CD8-positive, alpha-beta memory T cell (primary cell): ENCODE measurements at places on chromosomes 4 and X. TPM values are rescaled to one million over a fixed set of nuclear protein-coding genes. Genes with fewer than 3 reads are reported as not detected.
A peak's percentile ranks its signal among the peaks of the same experiment; 100 is the strongest.

Gene FGD1
- not detected for total RNA-seq

Gene GC
- total RNA-seq, result not detected

Gene RNF212
- 1.2 TPM for total RNA-seq

Gene F8
- total RNA-seq, result 11.9 TPM

Gene MAGED4B
- 2.1 TPM for total RNA-seq

Gene HGFAC
- total RNA-seq, result not detected

GRCh38 chr4:1714303-1715001, 2.3 kb upstream of the SLBP start:
- peaks cover 42% of the 10 kb centered on the region for H3K4me1 ChIP-seq
- no peaks in the 10 kb centered on the region for H3K27me3 ChIP-seq
- peak overlapping the region; percentile 90 for H3K27ac ChIP-seq
- H3K36me3 ChIP-seq, result peaks cover 8% of the 10 kb centered on the region

GRCh38 chr4:178385481-178385880, 943.2 kb upstream of the AGA start:
- H3K4me3 ChIP-seq, result no peak overlapping the region
- H3K36me3 ChIP-seq, result no peaks in the 10 kb centered on the region
- no peak for DNase-seq

DNA sequence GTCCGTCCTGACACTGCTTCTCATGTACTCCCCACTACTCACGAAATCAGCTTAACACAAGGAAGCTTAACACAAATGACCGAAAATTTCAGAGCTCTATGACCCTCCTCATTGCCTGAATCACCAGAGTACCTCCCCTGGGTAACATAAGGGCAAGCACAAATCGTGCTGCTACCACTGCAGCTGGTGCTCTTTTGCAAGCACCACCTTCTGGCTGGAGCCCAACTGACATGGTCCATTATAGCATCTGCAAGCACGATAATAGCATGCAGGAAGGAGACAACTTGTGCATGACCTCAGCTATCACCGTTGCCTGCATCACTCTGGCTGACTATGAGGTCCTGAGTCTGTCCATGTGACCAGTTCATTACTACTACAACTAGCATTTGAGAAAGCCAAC, 308.0 kb downstream of the TEX13C start:
- no peaks in the 10 kb centered on the region for H3K4me1 ChIP-seq
- no peak overlapping the region for H3K4me3 ChIP-seq
- no peaks in the 10 kb centered on the region for H3K36me3 ChIP-seq
- H3K27ac ChIP-seq, result no peak overlapping the region
- DNase-seq, result no peak

GRCh38 chr4:3221996-3222395, 27.0 kb upstream of the MSANTD1 start:
- peaks cover 58% of the 10 kb centered on the region for H3K36me3 ChIP-seq
- peak; percentile 17 for DNase-seq
- H3K4me1 ChIP-seq, result no peaks in the 10 kb centered on the region
- H3K27ac ChIP-seq, result no peak overlapping the region
- H3K4me3 ChIP-seq, result no peak overlapping the region

GRCh38 chr4:182124359-182124758, 118.8 kb upstream of the TENM3 start:
- H3K27ac ChIP-seq, result no peak overlapping the region
- H3K4me1 ChIP-seq, result no peaks in the 10 kb centered on the region
- H3K36me3 ChIP-seq, result no peaks in the 10 kb centered on the region
- H3K4me3 ChIP-seq, result no peak overlapping the region

GRCh38 chr4:16636304-16636703, 262.1 kb downstream of the LDB2 start:
- no peak overlapping the region for H3K4me3 ChIP-seq
- H3K27ac ChIP-seq, result no peak overlapping the region
- H3K4me1 ChIP-seq, result no peaks in the 10 kb centered on the region
- no peaks in the 10 kb centered on the region for H3K36me3 ChIP-seq
- no peaks in the 10 kb centered on the region for H3K27me3 ChIP-seq

DNA sequence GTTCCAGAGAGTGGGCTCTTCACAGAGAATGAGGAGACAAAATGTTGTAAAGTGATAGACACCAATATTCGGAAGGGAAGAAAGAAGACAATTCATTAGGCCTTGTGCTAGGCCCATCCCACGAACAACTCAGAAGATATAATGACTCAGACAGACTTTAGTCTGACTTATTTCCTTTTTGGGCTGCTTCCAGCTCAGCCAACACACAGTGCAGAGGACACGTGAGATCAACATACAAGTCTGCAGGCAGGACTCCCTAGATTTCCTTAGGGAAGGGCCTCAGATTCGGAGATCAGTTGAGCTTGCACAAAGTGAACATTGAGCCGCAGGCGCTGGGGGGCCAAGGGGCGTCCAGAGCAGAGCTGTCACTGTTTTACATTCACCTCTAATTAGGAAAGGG, 290.7 kb upstream of the TENM3 start:
- no peaks in the 10 kb centered on the region for H3K27me3 ChIP-seq
- no peaks in the 10 kb centered on the region for H3K36me3 ChIP-seq
- no peak overlapping the region for H3K4me3 ChIP-seq
- no peaks in the 10 kb centered on the region for H3K4me1 ChIP-seq
- H3K27ac ChIP-seq, result no peak overlapping the region

DNA sequence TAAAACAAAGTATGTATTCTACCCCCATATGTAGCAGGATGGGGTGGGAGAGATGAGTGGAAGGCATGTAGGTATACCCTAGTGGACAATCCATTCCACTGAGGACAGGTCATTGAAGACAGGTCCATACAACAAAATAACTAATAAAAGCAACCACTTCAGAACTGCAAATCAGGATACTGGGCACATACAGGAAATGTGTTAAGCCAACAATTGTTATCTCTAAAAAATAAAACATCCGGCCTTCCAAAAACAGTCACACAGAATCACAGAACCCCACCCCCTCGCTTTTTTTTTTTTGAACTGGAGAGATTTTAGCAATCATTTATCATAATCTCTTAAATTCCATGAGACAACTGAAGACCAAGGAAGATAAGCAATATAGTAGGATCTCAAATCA, 112.9 kb downstream of the FRYL start:
- H3K36me3 ChIP-seq, result no peaks in the 10 kb centered on the region
- H3K4me1 ChIP-seq, result peaks cover 10% of the 10 kb centered on the region
- DNase-seq, result no peak
- no peak overlapping the region for H3K27ac ChIP-seq
- no peaks in the 10 kb centered on the region for H3K27me3 ChIP-seq

- DNase-seq, result no peak
- H3K36me3 ChIP-seq, result no peaks in the 10 kb centered on the region
- H3K4me3 ChIP-seq, result no peak overlapping the region
- no peaks in the 10 kb centered on the region for H3K4me1 ChIP-seq
Observed at GRCh38 chrX:143466130-143466529, 51.1 kb downstream of the SPANXN3 start.

GRCh38 chr4:184448821-184449220, 25.5 kb downstream of the IRF2 start:
- H3K36me3 ChIP-seq, result no peaks in the 10 kb centered on the region
- H3K4me3 ChIP-seq, result no peak overlapping the region
- no peak overlapping the region for H3K27ac ChIP-seq

DNA sequence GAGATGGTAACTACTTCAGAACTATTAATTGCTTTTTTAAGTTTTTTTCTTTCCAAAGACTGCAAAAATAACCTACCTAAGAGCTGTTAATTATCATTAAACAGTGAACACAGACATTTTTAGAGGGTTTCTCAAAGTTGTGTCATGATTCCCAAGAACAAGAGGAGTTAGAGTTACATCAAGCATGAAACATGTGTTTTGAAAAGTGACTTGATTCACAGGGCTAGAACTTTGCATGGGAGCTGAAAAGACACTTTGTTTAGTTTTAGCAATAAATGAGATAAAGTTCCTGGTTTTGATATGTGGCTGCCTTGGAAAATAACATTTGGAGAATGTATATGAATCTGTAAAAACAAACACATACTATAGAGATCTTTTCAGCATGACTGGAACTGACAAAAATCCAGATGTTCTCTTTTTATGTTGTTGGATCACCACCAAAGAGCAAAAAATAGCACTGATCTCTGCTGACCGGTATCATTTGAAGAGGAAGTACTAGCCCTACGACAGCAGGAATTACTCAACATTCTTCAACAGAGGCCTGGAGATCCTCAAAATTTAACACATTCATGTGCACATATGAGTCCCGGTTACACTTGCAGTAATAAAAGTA, 173.0 kb upstream of the PCDH18 start:
- H3K36me3 ChIP-seq, result no peaks in the 10 kb centered on the region
- H3K4me1 ChIP-seq, result no peaks in the 10 kb centered on the region
- no peaks in the 10 kb centered on the region for H3K27me3 ChIP-seq
- H3K4me3 ChIP-seq, result no peak overlapping the region

- no peaks in the 10 kb centered on the region for H3K4me1 ChIP-seq
- H3K27ac ChIP-seq, result no peak overlapping the region
- no peaks in the 10 kb centered on the region for H3K36me3 ChIP-seq
- no peak for DNase-seq
- no peaks in the 10 kb centered on the region for H3K27me3 ChIP-seq
- H3K4me3 ChIP-seq, result no peak overlapping the region
Observed at GRCh38 chr4:91434631-91435030, 869.1 kb upstream of the GRID2 start.

DNA sequence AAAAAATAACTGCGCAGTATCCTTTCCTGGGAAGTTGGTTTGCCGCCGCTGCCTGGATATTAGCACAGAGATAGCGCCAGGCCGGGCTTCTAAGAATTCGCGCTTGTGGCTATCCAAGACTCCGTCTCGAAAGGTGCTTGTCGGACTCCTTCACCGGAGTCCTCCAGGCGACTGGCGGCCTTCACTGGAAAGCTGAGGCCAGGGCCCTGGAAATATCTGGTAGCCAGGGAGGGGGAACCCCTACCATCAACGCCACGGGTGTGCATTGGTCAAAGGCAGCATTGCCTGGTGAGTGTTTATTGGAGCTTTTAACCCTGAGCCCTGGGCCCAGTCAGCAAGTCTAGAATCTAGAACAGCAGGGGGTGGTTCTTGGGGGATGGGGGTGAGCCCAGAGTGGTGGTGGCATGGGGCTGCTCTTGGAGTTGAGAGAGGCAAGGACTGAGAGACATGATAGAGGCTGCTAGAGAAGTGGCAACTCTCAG, 577 bp upstream of the PIM2 start:
- H3K36me3 ChIP-seq, result peaks cover 26% of the 10 kb centered on the region
- DNase-seq, result no peak
- peak overlapping the region; percentile 90 for H3K4me3 ChIP-seq
